ENCODE measurements at places on chromosomes 1 and 21.

- no peak for DNase-seq
Observed at GRCh38 chr1:197173571-197174507, 27.4 kb upstream of the ASPM start.

- DNase-seq: no peak
Observed at GRCh38 chr1:58919959-58920321, 136.1 kb upstream of the JUN start.

DNA sequence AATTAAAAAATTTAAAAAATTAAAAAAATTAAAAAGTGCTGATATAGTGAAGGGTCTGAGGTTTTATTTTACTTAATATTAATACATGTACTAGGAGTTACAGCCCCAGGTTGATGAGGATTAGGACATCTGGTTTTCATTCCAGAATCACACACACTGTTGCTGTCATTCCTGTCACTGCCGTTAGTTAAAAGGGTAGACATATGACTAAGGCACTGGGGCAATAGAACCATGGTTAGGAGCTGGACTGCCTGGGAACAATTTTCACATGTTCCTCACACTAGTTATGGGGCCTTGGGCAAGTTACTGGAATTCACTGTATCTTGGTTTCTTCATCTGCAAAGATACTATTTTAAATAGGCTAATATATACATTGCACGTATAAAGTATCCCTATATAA is 191.8 kb upstream of the DPYD start:
- DNase-seq: no peak

DNA sequence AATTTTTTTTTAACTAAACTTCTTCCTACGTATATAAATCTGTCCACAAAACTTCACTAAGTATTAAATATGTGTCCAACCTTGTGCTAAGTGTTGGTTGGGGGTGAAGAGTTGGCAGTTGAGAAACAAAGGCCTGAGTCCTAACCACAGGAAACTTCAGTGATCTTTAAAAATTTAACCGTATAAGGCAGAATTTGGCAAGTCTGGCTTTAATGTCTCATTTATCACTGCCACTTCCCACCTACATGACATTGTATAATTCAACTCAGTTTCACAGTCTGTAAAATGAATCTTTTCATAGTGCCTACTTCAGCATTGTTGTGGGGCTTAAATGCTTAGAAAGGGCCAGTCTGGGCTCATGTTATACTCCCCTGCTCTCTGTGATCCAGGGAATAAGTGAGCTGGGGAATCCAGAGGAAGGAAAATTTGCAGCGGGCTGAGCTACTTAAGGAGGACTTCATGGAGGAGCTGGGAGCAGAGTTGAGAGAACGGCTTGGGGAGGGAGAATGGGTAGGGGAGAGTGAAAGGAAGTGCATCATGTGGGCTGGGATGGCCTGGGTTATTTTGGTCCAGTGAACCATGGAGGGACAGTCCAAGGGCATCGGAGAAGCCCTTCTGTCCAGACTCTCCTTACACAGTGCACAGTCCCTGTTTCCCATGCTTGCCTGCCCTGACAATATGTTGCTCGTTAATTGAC is 14.5 kb downstream of the IFNAR2 start:
- no peak for DNase-seq

DNA sequence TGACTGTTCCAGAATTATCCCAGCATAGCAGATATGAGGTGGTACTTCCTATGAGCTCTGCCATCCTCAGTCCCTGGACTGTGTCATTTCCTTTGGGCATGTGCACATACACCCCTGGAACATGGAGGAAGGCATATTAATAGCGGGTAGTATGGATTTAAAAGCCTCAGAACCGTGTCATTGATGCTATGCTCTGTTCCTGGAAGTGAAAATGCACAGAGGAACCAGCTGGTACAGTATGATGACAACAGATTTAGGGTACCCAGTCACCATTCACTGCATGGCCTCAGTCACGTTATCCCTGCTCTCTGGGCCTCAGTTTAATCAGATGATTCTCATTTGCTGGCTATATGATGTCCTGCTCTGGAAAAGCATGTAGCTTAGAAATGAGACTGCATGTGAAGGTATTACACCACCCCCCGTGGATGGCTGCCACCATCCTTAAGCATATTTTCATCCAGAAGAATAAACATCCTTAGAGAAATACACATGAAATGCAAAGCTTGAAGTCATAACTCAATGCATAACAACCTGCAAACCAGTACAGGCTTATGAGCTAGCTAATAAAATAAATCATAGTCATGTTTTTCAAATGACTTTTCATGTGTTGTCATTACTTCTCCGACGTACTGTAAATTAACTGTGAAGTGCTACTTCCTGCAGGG is 37.8 kb downstream of the SETD4 start:
- no peak for DNase-seq

DNA sequence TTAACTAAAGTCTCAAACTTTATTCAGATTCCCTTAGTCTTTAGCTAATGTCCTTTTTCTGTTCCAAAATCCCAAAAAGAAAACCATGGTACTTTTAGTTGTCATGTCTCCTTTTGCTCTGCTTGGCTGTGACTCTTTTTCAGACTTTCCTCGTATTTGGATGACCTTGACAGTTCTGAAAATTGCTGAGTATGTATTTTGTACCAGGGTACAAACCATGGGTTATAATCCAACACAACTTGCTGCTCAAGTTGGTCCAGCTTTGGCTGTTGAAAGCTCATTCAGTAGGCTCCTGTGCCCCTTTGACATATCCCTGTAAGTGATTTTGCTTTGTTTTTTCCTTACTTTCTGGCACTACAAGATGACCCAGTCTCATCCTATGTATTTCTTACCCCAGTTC is 51.7 kb downstream of the PALMD start:
- no peak for DNase-seq

GRCh38 chr21:25126564-25126963 is 480.7 kb downstream of the MRPL39 start:
- no peak for DNase-seq

DNA sequence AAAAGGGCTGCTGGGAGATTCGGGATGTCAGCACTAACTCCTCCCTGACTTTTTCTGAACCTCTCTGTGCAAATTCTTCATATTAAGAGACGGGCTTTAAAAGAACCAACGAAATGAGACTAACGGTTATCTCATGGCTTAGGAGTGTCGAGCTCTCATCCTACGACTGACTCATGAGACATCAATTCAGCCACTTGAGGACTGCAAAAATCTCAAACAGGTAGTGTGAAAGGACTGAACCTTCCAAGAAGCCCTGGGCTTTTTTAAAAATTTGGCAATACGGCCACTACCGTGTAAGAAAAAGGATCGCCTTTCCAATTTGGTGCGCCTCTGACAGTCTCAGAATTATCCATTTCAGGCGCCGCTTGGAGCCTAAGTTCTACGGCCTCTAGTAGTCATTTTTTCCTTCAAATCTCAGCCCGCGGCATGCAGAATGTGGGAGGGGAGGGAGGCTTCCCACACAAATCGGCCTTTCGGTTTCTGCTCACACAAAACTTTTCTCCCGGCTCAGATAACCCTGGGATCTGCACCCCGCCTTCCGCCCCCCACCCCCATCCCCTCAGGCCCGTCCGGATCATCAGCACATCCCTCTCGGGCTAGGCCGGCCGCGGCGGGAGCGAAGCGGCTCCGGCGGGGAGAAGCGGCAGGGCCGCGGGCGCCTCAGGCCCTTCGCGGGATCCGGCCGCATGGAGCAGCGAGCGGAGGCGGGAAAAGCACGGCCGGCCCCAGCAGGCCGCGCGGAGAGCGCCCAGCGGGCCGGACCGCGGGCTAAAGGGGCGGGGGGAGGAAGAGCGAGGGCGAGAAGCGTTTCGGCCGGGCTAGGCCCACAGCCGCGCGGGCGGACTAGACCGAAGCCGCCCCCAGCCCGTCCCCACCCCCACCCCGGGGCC is 618 bp downstream of the HNRNPR start:
- DNase-seq: no peak

GRCh38 chr1:207868251-207868773 is 42.6 kb downstream of the CD34 start:
- DNase-seq: no peak

- DNase-seq: no peak
Observed at GRCh38 chr1:31238986-31239613, 587 bp downstream of the NKAIN1 start.

DNA sequence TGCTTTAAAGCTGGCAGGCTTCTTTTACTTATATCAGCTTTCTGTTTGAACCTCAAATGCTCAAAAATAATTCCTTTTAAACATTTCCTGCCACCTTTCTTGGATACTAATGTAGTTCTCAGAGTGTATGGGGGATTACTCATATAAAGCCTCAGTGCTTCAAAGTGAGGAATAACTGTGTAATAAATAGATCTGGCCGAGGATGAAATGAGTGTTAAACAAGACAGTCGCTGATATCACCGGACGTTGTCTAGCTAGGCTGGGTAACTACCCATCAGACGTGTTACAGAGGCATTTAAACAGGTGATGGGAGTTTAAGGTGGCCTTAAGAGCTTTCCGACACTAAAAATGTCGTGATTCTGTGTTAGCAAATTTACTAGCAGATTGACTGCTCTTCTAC is 53.1 kb downstream of the VANGL2 start:
- DNase-seq: no peak

DNA sequence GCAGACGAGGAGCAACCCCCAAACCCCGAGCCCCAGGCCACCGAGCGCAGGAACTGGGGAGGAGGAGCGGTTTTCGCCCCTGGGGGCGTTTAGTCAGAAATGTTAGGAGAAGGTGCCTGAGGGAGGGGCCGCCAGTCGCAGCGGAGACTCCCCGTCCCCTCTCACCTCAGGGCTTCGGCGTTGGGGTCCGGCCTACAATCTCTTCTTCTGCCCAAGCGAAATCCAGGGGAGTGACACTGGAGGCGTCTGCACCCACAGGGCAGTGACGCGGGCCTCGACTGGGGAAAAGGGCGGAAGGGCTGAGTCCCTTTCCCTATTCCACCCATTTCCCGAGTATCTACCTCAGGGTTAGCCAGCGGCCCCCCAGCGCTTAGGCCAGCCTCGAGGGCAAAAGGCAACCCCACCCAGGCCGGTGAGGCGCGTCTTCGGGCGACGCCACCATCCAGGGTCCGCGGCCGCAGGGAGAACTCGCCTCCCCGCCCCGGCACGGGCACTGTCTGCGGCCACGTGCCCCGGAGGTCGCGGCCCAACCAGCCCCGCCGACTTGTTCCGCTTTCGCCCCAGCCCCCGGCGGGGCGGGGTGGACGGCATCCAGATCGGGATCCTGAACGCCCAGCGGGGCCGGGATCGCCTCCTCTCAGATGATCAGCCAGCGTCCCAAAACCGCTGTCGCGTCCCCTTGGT is 118.7 kb upstream of the BARHL2 start:
- no peak for DNase-seq

DNA sequence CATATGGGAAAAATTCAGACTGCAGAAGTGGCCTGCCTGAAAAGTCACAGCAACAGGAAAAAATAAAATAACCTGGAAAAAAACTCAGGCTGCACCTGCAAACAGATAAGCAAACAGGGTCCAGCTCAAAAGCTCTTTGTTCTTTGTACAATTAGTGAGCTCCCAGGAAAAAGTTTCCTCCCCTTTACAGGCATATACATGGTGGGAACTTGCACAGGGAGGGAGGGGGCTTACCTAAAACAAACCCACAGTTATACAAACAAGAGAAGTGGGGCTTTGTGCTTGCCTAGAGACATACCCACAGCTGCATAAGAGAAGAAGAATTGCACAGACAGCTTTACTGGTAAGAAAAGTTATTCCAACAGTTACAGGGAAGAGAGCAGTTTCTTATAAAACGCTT is 31.7 kb upstream of the COG2 start:
- DNase-seq: no peak

DNA sequence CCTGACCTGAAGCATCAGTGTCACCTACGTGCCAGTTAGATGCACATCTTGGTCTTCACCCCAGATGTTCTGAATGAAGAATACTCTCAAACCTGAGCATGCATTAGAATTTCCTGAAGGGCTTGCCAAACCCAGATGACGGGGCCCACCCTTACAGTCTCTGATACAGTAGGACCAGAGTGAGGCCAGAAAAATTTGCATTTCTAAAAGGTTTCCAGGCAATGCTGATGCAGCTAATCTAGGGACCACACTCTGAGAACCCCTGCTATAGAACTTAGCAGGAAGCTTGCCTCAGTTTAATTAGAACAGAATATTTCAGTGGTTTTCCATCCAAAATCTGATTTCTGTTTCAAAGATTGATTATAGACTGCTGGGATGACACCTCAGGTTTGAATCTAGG is 9.9 kb upstream of the CTBS start:
- no peak for DNase-seq

DNA sequence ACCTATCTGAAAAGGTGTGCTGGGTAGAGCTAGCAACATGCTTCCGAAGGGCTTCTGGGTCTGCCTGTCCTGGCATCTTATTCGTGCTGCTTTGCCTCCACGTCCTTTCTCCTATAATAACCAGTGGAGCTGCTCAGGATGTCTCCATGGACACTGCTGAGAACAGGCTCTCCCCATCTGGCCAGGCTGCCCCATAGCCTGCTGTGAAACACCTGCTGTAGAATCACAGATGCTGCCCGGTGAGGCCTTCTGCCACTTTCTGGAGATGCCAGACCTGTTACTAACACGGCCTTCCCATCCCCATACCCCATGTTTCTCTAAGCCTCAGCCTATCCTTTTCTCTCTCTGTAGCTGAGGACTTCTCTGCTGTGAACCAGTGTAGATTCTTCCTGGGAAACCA is 120.5 kb downstream of the IER5 start:
- DNase-seq: no peak

GRCh38 chr1:71087060-71087459 is 6.2 kb upstream of the ZRANB2 start:
- no peak for DNase-seq

GRCh38 chr1:43850591-43851233 is 82.9 kb upstream of the ARTN start:
- DNase-seq: no peak

DNA sequence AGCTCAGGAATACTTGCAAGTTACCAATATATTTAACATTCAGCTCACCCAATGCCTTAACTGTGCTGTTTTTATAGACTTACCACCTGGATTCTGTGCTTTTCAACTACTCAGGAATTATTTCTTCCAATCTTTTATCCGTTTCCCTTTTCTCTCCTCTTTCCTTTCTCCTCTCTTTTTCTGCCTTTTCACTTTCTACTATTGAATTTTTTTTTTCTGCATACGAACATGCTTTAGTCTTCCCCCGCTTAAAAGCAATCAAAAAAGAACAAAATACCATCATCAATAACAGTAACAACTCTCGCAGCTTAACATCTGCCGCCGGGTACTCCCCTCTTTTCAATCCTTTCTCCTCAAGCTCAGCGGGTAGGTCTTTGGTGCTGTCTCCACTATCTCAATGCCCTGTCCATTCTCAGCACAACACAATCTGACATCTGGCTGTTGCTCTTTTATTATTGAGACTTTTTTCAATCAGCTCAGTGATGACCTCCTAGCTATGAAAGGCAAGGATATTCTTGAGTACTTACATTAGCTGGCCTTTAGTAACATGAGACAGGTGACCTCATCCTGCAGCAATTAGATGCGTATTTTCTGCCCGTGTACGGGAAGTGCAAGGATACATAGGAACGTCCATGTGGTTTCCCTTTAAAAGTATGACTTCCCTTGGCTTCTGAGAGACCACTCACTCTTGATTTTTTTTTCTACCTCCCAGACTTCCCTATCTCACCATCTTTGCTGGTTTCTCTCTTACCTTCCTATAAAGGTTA is 40.2 kb upstream of the SIPA1L2 start:
- no peak for DNase-seq

- no peak for DNase-seq
Observed at GRCh38 chr21:25036775-25037174, 570.5 kb downstream of the MRPL39 start.

All from right renal cortex interstitium (tissue), 3 donors.